ENCODE measurements at places on chromosomes 2 and 18. TPM values are rescaled to one million over a fixed set of nuclear protein-coding genes. Genes with fewer than 3 reads are reported as not detected.

DSC3 gene
- 2.3 TPM for total RNA-seq

- no peak for DNase-seq
Observed at GRCh38 chr2:119688616-119689015, 9.6 kb downstream of the TMEM177 start.

DNA sequence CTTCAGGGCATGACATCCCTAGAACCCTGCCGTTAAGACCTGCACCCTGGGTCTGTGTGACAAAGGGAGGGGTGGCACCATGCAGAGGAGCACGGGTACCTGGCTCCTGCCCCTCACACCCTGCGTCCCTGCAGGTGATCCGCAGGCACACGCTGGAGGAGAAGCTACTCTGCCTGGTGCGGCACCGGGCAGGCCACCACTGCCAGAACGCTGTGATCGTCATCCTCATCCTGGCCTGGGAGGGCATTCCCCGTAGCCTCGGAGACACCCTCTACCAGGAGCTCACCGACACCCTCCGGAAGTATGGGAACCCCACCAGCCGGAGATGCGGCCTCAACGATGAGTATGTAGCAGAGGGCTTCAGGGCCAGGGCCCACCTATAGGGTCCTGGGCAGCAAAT lies 60.0 kb downstream of the BOLA3 start:
- no peak for DNase-seq

DNA sequence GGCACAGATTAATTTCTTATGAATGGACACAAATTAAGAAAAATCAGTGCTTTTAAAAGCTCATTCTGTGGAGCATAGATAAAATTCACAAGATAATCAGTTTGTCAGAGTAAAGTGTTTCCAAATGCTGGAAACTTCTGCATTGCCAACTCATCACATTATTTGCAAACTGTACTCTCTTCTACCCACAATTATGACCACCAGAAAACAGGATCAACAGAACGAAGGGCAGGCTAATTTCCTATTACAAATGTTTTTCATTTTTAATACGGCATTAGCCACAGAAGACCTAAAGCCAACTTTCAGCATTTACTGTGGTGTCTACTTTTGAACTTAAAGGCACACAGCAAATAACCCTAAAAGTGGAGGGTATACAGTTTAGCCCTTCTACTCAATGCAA lies 6.0 kb downstream of the IRS1 start:
- no peak for DNase-seq

DNA sequence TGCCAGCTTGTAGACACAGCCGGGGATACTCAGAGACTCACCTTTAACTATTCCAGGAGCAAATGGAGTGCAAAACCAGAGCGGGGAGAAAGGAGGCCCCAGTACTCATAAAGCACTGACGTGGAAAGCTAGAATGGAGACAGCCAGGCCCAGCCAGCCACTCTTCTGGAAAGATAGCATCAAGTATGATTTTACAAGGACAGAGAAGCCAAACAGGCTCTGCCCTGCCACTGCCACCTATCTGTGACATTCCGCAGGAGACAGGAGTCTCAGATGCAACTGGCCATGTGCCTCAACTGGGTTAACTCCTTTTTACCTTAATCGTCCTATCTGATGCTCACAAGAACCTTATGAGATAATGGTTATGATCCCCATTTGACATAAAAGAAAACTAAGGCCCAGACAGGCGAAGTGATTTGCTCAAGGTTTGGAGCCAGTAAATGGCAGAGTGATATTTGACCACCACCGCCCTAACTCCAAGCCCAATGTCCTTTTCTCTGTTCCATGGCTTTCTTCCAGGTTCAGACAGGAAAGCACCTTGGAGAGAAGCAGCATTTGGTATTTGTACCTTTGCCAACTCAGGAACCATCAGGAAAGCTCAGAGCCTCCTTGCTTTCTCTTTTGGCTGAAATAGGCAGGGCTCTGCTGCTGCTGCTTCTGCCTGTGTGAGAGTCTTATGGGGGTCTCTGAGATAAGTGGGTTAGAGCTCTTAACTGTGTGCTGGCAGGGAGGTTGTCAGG lies 15.6 kb downstream of the KIF3C start:
- peak; percentile 3 for DNase-seq

CLIP4 gene
- 50.1 TPM for total RNA-seq

GRCh38 chr2:196970099-196970498 lies 43.6 kb upstream of the PGAP1 start:
- DNase-seq: no peak

DNA sequence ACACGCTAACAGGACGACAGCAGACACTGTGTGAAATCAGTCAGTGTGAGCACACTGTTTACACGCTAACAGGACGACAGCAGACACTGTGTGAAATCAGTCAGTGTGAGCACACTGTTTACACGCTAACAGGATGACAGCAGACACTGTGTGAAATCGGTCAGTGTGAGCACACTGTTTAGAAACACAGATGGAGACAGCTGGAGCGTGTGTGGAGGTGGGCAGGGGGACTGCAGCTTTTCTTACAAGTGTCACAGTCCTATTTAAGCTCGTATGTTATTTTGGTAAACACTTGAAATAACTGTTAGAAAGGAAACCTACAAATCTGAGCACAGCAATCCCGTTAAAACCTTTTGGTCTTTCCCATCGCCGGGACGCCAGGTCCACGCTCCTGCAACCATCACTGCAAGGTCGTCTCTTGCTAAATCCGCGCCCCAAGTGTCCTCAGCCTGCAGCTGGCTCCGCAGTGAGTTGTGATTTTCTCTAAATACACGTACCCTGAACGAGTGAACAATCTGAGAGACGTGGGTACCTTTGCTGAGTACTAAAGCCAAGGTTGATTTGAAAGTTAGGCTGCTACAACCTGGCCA lies 58.9 kb upstream of the CTDP1 start:
- DNase-seq: peak; percentile 30

DNA sequence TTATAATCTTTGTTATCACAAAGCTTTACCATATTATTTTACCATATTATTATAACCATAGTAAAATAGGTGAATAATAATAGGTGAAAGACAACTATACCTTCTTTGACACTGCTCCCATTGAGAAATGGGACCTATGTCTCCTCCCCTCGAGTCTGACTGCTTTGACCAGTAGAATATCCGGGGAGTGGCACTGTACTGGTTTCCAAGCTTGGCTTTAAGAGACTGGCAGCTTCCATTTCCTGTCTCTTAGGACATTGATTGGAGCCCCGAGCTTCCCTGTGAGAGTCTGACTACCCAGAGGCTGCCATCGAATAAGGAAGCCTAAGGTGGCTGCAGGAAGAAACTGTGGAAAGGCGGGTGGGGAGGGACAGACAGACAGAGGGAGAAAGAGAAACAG lies 40.1 kb upstream of the PLEKHM3 start:
- no peak for DNase-seq

DNA sequence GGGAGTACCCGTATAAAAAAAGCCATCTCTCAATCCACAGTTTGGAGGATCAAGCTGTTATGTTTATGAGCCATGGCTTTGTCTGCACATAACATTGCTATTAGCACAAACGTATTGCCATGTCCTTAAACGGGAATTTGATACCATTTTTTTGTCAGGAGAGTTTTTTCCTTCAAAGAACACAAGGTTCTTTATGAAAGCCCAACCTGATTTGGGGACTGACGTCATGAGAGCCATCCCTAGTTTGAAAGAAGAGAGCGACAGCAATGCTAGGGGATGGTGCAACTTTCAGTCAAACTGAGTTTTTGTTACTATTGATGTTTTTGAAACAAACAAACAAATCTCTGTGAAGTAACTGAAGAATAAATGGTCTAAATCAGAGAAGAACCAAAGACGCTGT lies 376.6 kb downstream of the EIPR1 start:
- DNase-seq: no peak

DNA sequence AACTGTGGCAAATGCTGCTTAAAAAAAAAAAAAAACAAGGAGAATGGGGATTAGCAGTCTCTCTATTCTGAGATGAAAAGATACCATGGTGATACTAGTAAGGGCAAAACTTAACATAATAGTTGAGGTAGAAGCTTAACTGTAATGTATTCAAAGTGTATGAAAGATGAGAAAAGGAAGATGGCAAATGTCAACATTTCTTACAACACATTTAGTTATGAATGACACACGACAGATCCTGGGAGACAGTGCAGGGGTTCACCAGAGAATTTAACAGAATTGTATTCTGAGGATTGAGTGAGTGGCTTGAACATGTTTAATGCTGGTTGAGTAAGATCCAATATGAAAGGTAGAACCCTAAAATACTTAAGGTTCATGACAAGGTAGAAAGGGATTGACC lies 52.7 kb downstream of the CUL3 start:
- DNase-seq: no peak

DNA sequence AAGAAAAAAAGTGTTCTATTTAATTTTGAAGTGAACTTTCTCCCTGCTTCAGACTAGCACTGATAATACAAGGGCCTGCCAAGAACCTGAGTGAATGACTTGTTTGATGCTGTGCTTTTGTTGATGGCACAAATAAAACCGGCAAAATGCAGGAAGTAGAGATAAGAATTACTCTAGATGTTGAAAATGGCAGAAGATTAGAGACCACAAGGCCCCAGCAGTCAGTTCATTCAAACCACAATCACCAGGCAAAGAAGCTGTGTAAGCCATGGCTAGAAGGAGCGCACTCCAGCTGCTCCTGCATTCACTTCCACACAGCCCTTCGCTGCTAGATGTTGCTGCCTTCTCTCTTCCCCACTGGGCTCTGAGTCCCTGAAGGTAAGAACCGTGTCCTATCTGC lies 297.1 kb downstream of the AGPS start:
- DNase-seq: no peak

DNA sequence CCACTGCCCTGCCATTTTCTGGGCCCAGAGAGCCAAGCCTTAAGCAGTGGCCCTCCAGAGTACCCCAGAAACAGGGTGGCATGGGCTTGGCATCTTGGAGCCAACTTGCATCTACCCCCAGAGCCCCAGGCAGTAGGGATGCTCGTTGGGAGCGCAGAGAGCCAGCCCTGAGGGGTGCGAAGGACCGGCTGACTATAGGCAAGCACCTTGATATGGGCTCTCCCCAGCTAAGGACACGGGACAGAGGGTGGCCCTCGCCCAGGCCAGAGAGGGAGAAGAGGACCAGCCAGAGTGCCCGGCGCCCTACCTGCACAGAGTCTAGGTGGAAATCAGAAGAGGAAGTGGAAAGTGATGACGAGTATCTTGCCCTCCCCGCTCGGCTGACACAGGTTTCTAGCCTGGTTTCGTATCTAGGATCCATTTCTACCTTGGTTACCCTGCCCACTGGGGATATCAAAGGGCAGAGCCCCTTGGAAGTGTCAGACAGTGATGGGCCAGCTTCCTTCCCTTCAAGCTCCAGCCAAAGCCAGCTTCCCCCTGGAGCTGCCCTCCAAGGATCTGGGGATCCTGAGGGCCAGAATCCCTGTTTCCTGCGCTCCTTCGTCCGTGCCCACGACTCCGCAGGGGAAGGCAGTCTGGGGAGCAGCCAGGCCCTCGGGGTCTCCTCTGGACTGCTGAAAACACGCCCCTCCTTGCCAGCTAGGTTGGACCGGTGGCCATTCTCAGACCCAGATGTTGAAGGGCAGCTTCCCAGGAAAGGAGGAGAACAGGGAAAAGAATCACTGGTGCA lies 16.2 kb downstream of the CEP68 start:
- no peak for DNase-seq

DNA sequence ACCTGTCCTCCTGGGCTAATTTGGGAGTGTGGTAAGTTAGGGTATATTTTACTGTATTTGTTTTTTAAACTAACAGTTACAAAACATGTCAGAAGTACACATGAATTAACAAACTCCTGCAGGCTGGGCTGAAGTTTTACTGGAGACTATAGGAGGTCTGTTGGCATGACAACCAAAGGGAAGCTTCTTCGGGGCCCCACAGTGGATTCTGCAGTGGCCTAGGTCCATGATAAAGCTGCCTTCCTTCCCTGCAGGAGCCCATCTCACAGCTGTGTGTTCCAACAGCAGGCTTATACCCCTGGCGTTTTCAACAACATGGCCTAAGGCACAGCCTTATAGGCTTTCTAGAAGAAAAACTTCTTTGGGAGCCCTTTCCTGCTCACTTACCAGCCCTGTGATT lies 128.0 kb upstream of the SETBP1 start:
- DNase-seq: no peak

LRATD1 gene
- total RNA-seq: 2.0 TPM

LINC00305 gene
- not detected for total RNA-seq

DNA sequence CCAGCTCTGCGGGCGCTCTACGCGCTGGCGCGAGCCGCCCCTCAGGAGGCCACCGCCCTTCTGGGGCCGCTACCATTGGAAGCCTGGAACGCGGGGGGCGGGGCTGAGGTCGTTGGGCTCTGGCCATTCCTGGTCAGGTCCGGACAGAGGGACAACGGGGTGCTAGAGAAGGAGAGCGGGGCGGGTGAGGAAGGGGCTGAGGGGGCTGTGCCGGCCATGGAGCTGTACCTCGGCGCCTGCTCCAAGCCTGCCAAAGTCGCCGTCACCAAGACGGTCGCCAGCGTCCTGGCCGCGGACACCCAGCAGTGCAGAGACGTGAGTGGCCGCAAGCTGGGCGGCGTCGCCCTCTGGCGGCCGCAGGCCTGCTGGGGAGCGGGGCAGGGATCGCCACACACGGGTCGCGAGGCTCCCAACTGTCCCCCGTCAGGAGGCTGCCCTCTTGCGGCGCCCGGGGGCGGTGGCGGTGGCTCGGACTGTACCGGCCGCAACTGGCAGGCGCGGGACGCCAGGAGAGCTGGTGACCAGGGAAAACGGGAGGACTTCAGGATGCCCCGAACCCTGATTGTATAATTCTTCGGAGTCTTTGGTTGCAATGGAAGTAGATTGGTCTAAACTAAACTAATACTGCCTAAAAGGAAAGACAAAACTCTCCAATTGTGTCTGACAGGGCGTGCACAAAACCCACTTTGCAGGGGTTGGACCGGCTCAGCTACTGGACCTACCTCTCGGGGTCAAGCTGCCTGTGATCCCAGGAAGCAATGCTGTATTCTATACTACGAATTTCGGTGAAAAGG lies at the start of gene FSIP2:
Gene FSIP2 (plus strand): TSS at position 126 of the 794 bp plus-strand sequence. CDS start 91 bp downstream, at position 217.
- peak; percentile 85 for DNase-seq

DNA sequence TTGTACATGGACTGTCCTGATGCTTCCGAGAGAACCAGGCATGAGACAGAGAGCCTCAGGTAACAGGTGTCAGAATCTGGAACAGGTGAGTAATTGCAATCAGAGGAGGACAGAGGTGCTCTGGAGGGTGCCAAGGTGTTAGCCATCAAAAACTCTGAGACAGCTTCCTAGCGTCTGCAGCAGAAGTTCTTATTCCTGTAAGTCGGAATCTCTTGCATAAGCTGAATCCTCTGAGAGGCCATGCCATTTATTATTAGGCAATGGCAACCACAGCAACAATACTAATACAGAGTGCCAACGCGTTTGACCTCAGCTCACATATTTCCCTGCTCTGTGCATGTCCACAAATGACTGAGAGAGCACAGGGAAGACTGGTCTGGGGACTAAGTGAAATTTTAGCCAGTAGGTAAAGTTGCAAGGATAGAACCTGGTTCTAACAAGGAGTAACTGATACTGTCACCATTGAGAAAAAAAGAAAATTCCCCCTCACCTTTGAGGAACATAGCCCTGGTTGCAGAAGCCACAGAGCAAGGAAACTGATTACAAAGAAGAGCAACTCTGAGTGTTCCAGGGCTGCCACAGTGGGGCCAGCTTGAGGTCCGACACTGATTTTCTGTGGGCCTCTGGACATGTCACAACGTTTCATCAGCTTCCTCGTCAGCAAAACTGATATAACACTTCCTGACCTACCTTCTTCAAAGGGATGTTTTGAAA lies 55.1 kb upstream of the ACSL3 start:
- no peak for DNase-seq

GRCh38 chr2:20140321-20141055 lies 84.4 kb downstream of the SDC1 start:
- no peak for DNase-seq

POU3F3 gene
- total RNA-seq: 0.15 TPM

IKZF2 gene
- 9.9 TPM for total RNA-seq

ASXL3 gene
- 4.3 TPM for total RNA-seq

Measured in aorta (tissue), 5 donors.